Activated CD4-positive, alpha-beta T cell treated with anti-CD3 and anti-CD28 coated beads, Interleukin-2, amount 50 U/mL, for 48 hours (primary cell): ENCODE measurements at places on chromosomes 12 and 14.

GRCh38 chr14:100051103-100051502 lies 14.1 kb upstream of the EVL start:
- no peak for DNase-seq

GRCh38 chr12:66065641-66066136 lies 64.9 kb downstream of the LLPH start:
- DNase-seq, result no peak

DNA sequence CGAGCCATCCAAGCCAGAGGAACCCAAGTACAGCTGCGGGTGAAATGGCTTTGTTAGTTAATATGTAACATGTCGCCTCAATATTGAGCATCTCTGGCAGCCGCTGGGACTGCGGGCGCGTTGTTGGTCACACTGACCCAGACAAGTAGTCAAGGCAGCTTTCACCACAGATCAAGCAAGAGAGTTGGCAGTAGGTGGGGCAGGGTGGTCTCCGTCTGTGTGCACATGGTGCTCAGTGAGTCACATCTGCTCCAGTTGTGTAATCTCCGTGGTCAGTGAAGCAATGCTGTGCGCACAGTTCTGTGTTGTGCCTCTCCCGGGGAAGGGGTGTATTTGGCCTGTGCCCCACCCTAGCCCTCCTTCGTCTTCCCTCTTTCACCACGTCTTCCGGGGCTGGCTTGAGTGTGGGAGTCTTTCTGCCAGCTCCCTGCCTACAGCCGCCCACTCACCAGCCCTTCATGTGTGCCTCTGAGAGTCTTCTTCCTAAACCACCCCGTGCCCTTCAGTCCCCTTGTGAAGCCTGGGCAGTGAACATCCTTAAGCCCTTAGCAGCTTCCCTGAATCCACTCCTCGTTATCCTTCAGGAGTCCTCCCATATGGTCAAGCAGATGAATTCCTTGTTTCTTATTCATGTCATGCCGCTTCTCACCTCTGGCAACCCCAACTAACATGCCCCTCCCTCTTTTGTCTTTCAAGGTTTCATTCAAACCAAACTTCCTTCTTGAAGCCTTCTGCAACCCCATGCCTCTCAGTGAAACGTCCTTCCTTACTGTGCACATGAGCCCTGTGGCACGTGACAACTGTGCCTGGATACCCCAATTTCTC lies 242.1 kb downstream of the CACNA1C start:
- DNase-seq, result no peak

DNA sequence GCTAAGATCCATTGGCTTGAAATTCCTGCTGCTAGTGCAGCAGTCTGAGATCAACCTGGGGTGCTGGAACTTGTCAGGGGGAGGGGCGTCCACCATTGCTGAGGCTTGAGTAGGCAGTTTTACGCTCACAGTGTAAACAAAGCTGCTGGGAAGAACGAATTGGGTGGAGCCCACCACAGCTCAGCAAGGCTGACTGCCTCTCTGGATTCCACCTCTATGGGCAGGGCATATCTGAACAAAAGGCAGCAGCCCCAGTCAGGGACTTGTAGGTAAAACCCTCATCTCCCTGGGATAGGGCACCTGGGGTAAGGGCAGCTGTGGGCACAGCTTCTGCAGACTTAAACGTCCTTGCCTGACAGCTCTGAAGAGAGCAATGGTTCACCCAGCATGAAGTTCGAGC lies 191.7 kb downstream of the ALG10B start:
- no peak for DNase-seq

- DNase-seq, result peak; percentile 58
These were observed 237.6 kb downstream of the SLC41A2 start for GRCh38 chr12:104720339-104721038.

- no peak for DNase-seq
These were observed 7.7 kb downstream of the SSH1 start for GRCh38 chr12:108849660-108850059.

DNA sequence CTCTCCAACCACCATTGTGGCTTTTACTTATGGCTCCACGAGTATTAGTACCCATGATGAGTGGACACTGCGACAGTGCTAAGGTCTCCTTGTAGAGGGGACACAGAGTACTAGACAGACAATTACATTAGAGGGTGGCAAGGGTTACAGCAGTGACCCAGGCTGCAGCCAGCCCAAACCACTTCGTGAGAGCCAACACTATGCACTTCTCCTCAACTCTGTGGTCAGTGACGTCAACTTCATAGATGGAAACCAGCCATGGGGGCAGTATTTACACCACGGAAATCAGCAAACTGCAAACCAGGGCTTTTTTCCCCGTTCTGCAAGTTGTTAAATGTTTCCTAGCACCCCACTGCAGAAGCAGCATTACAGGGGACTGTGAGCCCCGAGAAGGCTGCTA lies 61.6 kb upstream of the ZFP36L1 start:
- DNase-seq, result no peak

- DNase-seq, result no peak
These were observed 18.3 kb upstream of the EIF2B2 start for GRCh38 chr14:74984236-74985027.

DNA sequence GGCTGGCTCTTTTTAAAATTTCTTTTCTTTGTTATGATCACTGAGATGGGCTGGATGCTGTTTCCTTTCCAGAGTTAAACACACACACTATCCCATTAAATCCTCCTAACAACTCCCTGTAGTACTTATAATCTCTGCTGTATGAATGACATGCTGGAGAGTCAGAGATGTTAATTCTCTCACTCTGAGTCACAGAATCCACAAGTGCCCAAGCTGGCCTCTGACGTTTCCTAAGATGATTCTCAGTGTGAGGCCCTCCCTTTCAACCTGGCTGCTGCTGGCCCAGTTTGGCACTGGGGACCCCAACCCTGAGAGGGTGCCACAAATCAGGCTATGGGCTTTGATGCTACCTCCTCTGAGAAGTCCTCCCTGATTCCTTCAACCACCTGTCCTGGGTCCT lies 5.4 kb downstream of the NOS1 start:
- no peak for DNase-seq

- DNase-seq, result peak; percentile 20
These were observed 5.8 kb upstream of the NRXN3 start for GRCh38 chr14:78164226-78164853.

- peak; percentile 32 for DNase-seq
These were observed 482 bp upstream of the IFI27L2 start for GRCh38 chr14:94129758-94130414.

GRCh38 chr14:106556665-106557289 lies 1030.4 kb downstream of the TMEM121 start:
- DNase-seq, result peak; percentile 89

- DNase-seq, result no peak
These were observed 74.3 kb downstream of the PPM1A start for GRCh38 chr14:60323199-60323896.

DNA sequence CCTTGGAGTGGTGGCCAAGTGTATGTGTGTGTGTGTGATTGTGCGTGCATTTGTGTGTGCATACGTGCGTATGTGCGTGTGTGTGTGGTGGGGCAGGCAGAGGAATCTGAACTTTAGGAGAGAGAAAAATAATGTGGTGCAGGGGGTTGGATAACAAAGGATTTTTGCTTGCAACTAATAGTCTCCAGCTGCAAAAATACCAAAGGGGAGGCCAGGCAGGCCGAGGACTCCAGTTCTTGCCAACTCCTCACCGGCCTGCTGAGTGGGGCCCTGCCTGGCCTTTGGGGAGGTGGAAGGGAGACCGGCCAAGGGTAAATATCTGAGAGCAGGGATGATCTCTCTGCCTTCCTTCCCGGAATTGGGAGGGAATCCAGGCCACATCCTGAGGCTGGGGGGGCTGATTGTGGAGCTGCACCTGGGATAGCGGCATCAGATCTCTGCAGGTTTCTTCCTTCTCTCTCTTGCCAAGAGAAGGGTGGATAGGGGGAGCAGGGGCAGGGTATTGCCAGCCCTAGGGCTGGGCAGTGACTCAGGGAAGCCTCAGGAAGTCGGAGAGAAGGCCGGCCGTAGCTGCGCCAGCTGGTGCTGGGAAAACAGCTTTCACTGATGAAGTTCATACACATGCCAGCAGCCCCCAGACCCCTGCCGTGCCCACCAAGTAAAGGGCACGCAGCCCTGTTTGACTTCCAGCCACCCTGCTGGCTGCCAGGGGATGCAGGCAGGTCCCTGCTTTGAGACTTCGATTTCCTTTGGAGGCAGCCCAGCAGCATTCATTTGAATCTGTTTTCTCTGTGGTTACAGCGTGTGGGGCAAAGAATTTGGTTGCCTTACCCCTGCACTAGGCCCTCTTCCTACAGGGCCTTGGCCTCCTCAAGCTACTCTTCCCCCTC lies 4.6 kb upstream of the LRP1-AS start:
- DNase-seq, result no peak

DNA sequence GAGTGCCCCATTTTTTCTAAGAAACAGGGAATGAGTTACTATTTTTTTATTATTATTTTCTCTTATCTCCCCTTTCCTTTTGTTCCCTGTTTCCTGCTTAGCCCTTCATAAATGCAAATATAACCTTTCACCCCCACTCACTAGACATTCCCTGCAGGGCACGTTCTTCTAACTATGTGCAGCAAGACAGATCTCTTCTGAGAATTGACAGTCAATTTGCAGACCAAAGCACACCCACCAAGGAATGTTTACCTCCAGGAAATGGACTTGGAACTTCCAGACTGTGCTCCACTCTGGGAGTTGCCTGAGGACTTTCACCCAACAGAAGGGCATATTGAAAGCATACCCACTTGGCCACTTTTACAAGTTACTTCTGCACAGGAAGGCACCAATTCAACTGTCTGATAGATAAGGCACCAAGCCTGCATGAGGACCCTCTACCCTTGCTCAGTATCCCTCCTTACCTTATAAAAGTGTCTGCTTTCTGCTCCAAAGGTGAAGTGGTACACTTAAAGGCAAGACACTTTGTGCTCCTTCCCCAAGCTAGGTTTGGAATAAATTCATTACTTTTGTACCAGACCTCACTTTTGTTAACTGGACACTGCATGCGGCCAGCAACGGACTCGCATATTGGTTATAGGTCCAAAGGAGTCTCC lies 6.5 kb downstream of the TAS2R19 start:
- no peak for DNase-seq

DNA sequence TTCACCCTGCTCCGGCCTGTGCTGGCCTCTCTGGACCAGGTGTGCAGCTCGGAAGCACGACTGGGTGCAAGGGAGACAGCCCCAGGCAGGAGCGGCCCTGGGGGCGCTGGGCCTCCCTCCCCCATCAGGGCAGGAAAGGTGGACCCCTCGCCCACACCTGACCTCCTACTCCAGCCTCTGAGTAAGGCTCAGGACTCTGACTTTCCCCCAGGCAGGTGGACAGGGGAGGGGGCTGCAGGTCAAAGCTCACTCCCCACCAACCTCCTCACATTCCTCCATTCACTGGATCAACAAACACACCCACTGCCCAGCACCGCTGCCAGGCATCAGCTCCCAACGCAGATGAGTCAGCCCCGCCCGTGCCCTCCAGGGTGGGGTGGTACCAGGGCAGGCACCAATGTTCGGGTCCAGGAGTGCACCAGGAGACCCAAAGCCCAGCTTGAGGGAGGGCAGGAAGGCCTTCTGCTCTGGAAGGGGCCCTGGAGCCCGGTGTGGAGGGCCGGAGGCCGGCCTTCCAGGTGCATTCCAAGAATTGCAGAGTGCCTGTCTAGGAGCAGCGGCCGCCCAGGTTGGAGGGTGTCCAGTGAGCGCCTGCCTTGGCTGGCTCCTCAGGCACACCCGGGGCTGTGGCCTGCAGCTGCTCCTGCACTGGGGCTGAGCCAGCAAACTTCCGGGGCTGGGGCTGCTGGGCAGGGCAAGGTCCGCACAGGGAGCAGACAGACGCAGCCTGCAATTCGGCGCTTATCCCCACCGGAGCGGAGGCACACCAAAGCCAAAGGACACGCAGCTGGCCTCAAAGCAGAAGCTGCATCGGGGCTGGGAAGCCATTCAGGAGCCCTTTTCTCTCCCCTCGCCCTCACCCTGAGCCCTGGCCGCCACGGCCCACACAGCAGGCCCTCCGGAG lies 1.6 kb upstream of the INF2 start:
- no peak for DNase-seq

GRCh38 chr14:87667659-87668058 lies 325.3 kb downstream of the GALC start:
- DNase-seq, result no peak

DNA sequence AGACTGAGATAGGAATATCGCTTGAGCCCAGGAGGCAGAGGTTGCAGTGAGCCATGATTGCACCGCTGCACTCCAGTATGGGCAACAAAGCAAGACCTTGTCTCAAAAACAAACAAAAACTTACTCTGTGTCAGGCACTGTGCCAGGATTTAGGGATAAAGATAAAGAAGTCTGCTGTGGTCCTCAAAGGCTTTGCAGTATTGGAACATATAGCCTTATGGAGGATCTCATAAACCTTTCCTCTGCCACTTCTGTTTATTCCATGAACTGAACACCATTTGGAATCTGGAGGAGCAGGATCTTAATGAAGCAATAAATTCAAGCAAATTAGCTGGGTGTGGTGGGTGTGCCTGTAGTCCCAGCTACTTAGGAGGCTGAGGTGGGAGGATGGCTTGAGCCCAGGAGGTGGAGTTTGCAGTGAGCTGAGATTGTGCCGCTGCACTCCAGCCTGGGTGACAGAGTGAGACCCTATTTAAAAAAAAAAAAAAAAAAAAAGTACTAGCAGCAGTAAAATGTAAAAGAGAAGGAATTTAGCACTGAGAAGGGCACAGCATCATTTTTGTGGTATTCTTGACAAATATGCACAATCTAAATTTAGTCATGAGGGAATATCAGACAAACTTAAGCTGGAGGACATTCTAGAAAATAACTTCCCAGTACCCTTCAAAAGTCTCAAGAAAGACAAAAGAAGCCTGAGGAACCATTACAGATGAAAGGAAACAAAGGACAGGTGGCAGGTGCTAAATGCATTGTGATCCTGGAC lies 27.1 kb downstream of the BMAL2 start:
- DNase-seq, result no peak

DNA sequence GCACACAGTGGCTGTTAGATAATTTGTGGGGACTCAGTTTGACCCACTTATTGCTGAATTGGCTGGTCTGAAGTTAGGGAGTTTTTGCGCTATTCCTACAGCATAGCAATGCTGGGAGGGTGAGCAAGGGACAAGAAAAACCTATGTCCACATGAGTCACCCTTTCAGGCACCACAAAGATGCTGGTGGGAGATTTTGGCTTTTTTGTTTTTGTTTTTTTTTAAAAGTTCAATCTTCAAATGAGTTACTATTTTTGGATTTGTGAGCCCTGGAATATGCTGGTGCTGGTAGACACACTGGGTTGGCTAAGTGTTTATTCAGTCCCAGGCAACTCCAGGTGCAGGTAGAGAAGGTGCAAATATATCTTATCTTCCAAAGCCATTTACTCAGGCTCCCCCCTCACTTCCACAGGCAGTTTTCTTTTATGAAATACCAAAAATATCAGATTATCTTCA lies 143.4 kb downstream of the BTG1 start:
- DNase-seq, result no peak
